Left renal cortex interstitium (tissue), 4 donors: ENCODE measurements at places on chromosomes 13 and 19.

GRCh38 chr19:33375837-33376159 lies 2.3 kb downstream of the CEBPG start:
- no peak for DNase-seq

- no peak for DNase-seq
These were observed 1.7 kb upstream of the SBK3 start for GRCh38 chr19:55546822-55547614.

DNA sequence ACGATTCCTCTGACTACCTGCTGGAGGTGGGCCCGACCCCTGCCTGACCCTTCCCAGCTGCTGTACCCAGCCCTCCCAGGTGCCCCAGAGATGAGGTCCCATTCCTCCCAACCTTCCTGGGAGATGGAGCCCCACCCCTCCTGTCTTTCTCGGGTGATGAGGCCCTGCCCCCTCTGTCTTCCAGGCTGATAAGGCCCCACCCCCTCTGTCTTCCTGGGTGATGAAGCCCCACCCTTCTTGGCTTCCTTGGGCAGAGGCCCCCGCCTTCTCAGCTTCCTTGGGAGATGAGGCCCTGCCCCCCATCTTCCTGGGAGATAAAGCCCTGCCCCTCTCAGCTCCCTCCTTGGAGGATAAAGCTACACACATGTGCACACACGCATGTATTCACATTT lies 47.9 kb downstream of the CERS4 start:
- DNase-seq: no peak

DNA sequence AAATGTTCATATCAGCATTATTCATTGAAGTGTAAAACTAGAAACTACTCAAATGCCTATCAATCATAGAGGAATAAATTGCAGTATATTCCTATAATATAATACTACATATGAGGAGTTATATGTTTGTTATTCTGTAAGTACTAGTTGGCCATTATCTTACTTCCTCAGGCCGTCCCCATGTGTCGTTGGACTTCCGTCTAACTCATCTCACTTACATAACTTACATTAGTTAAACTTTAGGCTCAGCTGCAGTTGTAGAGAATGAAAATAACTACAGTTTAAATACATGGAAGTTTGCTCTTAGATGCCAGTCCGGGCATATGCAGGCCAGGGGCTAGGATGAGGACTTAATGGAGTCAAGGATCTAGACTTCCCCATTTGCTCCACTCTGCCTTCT lies 8.6 kb upstream of the EPSTI1 start:
- DNase-seq: no peak
